ENCODE measurements at places on chromosomes 1 and 21.

DNA sequence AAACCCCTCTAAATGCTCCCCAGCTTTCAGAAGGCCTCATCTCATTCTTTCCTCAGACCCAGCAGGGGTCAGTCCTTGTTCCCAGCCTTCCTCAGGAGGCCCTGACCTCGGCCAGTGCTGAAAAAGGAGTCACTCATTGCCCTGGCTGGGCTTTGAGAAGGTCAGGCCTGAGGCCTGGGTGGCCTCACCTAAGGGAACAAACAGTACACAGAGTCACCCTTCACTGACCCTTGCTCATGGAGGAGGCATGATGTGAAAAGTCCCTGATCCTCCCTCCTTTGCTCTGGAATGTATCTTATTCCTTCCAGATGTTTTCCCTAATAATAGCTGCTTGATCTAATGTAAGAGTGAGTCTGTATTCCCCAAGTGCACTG, 117.7 kb upstream of the SLC44A3 start:
- DNase-seq: no peak

GRCh38 chr1:234769986-234770795, 160.2 kb upstream of the IRF2BP2 start:
- DNase-seq: no peak

GRCh38 chr1:92439291-92439690, 47.4 kb downstream of the GFI1 start:
- no peak for DNase-seq

- DNase-seq: no peak
Observed at GRCh38 chr1:242212401-242212800, 213.5 kb upstream of the MAP1LC3C start.

- no peak for DNase-seq
Observed at GRCh38 chr1:208203848-208204609, 40.2 kb downstream of the PLXNA2 start.

GRCh38 chr1:168917796-168918195, 188.7 kb upstream of the ATP1B1 start:
- DNase-seq: no peak

- DNase-seq: peak; percentile 76
Observed at GRCh38 chr1:212485913-212486618, 53.3 kb downstream of the NENF start.

DNA sequence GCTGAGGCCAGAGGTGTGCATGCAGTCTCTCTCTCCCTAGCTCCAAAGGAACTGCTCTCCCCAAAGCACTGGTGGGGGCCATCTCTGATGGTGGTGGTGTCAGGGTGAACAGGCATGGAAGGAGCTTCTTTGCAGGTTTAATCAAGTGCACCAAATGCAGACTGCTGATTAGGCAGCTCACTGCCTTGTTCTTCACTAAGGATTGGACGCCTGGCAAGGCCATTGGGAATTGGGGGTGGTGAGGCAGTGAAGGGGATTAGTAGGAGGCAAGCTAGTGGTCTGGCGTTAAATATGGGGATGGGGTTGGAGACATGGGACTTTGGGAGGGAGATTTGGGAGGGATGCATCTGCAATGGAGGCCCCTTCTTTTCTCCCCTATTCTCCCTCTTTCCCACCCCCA, 1.5 kb downstream of the CACNA1E start:
- no peak for DNase-seq

DNA sequence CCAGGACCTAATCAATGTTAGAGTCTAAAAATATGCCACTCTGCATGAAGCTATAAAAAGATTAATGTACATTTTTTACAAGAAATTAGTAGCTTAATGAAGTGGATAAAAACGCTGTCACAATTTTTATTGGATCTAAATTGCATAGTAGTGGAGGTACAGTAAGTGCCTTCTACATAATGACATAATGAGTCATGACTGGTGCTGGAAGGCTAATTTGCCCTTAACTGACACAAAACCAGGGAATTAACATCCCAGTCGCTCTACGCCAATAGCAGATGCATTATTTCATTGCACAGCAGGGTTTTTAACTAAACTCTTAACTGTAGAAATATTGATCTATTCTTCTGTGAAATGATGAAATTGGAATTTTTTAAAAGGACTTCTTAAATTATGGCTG, 33.3 kb downstream of the RRAGC start:
- peak; percentile 47 for DNase-seq

GRCh38 chr1:243962541-243962940, 88.5 kb upstream of the ZBTB18 start:
- DNase-seq: no peak

DNA sequence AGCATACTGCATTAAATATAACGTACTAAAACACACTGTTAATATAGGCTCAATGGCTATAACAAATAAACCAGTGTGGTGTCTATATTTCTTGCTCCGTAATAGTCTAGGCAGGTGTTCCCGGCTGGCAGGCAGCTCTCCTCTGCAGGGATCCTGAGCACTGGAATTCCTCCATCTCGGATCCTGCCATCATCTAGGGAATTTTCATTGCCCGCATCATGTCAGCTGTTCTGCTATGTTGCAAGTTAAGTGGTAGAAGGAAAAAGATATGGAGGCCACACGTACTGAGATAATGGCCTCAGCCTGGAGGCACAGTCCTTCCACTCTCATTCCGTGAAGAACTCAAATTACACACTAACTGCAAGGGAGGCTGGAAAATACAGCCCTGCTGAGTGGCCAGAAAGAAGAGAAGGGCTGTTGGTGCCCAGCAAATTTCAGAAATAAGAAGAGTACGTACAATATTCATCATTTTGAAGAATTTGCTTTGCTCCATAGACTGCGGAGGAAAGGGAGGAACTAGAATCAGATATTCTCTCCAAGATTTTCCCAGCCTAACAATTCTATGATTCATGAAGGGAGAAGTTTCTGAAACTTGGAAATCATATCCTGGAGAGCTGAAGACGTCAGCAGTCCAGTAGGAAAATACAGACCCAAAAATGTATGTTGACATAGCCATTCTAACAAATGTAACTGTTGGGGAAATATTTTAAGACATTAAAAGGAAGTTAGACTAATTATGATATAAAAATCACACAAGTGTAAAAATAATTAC, 263.3 kb downstream of the MRPL39 start:
- no peak for DNase-seq
